ENCODE measurements at places on chromosomes 1 and 21.

- DNase-seq: no peak
These were observed 26.4 kb downstream of the LHX4 start for GRCh38 chr1:180256341-180257027.

DNA sequence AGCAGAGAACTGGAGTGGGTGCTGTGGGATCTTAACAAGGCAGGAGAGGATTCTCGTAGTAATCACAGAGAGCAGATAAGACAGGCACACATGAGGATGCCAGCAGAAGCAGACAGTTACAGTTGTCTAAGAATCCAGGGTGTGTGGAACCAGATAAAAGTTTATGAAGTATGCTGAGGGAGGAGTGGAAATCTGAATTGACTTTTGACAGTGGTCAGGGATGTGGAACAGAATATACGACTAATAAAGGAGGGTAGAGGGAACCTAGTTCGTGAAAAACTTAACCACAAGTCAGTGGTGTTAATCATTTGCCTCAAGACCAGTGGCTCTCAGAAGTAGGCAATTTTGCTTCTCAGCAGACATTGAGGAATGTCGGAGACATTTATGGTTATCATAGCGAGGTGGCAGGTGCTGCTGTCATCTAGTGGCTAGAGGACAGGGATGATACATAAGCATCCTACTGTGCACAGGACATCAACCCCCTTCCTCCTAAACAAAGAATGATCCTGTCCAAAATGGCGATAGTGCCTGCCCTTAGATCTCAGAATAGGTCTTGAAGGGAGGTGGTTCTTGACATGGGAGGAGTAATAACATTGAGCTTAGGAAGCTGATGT is 3.0 kb downstream of the LRRC8D start:
- no peak for DNase-seq

- DNase-seq: no peak
These were observed 176.3 kb upstream of the ZNHIT6 start for GRCh38 chr1:85884372-85885035.

DNA sequence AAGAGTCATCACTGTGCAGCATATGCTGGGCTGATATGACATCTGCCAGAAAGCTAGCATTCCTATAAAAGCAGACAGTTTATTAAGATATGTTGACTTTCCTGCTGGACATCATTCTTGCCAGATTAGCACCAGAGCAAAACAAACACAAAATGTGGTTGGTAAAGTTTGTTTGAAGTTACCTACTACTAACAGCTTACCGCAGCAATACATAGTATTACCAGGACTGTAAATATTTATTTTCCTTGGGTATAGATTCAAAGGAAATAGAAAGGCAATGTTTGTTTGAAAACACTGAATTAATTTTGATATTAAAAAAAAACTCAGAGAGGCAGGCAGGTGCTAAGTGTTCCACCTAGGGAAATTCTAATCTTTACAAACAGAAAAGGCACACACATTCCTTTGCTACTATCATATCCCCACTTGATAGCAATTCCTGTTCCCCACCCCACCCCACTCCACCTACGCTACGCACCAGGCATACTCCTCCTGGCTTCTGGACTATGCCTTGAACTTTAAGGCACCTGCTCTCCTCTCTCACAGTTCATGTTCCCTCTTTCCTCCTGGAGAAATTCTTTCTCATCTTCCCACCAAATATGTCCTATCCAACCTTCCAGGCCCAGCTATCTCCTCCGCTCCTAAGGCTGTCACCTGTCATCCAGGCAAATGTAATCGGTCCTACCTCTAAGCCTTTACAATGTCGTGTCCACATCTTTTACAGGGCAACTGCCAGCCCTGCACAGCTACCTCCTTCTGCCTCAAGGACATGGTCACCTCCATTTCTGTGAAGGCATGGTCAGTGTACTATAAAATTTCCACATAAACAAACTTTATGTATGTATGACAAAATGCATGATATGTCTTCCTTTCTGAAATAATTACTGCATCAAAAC is 34.7 kb downstream of the PTPN14 start:
- no peak for DNase-seq

GRCh38 chr1:116972674-116973030 is 28.9 kb upstream of the CD101 start:
- peak; percentile 12 for DNase-seq

DNA sequence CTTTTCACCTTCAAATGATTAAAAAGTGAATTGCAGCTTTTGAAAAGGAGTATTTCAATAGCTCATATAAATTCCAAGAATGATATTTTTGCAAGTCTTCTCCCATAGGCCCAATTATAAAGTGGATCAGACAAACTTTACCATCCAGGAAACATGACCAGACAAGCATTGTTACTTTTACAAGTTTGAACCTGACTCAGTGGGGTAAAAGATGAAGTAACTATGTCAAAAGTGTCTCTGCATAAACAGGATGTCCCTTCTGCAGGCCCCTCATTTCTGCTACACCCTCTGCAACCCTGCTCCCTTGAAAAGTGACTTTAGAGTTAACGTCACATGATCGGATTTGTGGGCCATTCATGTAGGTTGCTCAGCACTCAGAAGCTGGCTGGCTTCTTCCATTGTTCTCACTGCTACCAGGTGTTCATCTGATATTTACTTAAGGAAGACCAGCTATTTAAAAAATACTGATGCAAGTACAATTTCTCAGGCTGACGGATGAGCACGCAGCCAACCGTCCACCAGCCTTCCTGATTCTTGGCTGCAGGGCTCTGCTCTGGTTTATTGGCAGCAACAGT is 32.3 kb downstream of the URB1 start:
- no peak for DNase-seq

GRCh38 chr1:166116026-166116425 is 50.8 kb downstream of the FAM78B start:
- no peak for DNase-seq

GRCh38 chr1:203046984-203047630 is 20.8 kb downstream of the PPFIA4 start:
- DNase-seq: peak; percentile 35

- DNase-seq: no peak
These were observed 121.5 kb downstream of the CAMTA1 start for GRCh38 chr1:6906783-6907182.

GRCh38 chr1:155309423-155310021 is 856 bp downstream of the FDPS start:
- no peak for DNase-seq

DNA sequence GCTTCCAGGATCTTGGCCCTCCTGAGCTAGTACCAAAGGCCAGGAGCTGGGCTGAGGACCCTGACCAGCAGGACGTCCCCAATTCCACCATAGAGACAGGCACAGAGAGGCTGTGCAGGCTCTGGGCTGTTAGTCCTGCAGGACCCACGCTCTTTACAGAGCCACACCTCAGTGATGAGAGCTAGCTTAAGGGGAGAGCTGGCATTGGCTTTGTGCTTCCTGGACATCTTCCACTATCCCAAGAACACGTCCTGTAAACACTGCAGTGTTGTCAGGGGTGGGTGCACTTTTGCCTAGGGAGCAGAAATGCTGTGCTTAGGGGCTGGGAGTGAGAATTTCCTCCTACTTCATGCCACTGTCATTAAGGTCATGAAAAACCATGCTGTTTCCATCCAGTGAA is 91.7 kb upstream of the EDN2 start:
- no peak for DNase-seq

DNA sequence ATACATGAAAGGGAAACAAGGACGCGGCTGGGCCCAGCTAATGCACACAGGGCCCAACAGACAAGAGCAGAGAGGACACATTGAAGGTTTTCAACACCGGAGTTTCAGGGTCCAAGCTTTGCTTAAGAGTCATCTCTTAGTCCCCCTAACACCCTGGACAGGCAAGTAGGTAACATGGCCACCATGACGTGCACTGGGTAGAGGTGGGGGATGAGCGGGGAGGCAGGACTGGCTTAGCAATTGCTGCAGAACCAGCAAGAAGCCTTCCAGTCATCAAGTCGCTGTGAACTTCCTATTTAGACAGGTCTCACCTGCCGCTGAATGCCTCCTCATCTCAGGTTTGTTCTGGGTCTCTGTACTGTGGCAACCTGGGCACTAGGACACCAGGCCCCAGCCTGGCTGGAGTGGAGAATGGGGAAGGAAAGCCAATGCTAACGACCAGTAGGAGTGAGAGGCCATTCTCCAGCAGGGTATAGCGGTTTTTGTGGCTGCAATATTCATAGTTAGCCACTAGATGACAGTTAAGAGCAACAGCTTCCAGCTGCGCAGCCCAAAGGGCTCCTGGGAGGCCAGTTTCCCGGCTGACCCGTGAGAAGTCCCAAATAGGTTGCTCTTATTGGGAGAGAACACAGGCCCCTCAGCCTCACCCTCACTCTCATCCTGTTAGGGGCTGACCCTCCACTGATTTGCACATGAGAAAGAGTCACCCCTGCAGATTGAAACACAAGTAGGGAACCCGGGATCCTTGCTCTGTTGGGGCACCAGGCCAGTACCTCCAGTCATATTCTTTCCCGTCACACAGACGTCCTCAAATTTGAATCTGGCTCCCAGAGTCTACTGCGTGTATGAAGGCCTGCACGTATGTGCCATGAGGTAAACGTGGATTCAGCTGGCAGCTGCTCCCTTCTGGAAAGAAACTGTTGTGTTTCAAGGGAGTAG is 6.0 kb upstream of the PIGC start:
- peak; percentile 69 for DNase-seq

- DNase-seq: no peak
These were observed 82.3 kb downstream of the TBX19 start for GRCh38 chr1:168362991-168363390.

GRCh38 chr1:225655509-225656258 is 2.8 kb upstream of the ENAH start:
- DNase-seq: peak; percentile 39

- peak; percentile 88 for DNase-seq
These were observed 105.5 kb downstream of the TOMM20 start for GRCh38 chr1:235022981-235023710.

- no peak for DNase-seq
These were observed 5.2 kb upstream of the AGO3 start for GRCh38 chr1:35925741-35926140.

DNA sequence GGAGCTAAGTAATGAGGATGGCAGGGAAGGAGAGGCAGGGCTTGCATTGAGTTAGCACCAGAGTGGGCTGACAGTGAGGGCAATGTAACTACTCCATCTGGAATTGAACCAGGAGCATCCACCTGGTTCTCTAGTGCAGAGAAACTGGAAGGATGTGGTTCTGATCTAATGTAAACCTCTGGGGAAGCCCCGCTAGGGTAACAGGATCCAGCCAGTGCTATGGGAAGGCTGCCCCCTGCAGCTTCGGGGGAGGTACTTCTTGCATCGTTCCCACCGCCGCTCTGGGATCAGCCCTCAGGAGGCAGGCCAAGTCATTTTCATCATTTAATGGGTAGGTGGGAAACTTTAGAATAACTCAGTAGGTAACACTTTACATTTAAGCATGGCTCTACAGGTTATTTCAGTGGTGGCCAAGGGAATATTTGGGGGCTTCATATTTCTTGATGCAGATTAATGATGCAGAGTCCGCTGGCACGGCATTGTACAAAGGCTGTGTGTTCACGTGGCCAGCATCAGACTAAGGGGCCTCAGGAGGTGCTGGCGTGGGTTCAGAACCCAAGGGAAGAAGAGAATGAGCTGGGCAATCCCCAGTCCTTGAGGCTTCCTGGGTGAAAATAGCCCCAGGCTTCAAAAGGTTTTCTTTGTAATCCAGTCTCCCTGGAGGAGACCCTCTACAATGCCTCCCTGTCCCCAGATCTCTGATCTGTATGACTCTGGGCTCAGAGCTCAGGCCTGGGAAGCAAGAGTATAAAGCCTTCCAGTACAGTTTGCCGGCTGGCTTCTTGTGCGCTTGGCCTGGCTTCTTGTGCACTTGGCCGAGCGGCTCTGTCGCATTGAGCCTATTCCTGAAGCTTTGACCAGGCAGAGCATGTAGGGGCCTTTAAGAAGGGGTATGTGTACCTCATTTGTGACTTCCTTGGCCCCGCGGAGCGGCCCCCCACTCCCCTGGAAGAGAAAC is 26.4 kb upstream of the KAZN start:
- peak; percentile 45 for DNase-seq

DNA sequence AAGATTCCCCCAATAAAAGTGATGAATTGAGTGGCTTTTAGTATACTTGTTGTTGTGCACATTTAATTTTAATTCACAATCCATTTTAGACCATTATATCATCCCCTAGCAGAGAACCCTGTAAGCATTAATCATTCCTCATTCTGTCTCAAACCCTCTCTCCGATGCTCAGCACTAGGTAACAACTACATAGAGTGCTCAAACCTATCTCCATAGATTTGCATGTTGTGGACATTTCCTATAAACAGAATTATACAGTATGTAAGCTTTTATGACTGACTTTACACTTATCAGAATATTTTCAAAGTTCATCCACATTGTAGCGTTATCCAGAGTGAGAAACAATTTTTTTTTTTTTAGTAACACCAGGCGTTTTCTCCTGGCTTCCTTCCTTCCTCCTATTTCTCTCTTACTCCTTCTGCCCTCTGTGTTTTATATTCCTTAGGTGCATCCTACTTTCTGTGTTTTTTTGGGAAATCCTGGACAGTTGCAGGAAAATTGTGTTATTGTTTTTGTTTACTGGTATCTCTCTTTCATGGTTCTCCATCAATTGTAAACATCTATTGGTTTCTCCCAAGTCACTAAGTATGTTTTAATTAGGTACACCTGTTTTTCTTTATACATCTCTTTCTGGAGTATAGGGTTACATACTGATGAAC is 1528.0 kb upstream of the TPTE start:
- DNase-seq: no peak

DNA sequence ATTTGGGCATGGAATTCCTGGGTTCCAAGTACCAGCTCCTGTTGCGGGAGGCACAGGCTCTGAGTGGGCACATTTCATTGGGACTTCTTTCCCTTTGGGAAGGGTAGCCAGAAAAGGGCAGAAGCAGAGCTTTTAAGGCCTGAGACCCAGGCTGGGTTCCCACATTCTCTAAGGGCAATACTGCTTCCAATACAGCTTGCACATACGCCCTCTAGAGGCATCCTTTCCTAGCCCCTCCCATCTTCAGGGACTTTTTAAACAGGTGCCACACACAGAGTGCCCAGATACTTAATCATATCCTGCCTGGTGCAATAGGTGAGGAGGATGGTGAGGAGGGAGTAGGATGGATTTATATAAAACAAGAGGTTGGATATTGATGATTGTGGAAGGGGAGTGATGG is 5.7 kb downstream of the GPR88 start:
- no peak for DNase-seq

- DNase-seq: no peak
These were observed 149.6 kb downstream of the RHOU start for GRCh38 chr1:228884615-228885566.
